ENCODE measurements at places on chromosomes 5 and 9.

GRCh38 chr5:132546108-132546507 is 2.8 kb upstream of the IL5 start:
- no peak for DNase-seq

- DNase-seq, result no peak
These were observed 28.2 kb downstream of the RAB14 start for GRCh38 chr9:121173501-121173900.

GRCh38 chr5:112467485-112467884 is 48.4 kb upstream of the EPB41L4A start:
- no peak for DNase-seq

DNA sequence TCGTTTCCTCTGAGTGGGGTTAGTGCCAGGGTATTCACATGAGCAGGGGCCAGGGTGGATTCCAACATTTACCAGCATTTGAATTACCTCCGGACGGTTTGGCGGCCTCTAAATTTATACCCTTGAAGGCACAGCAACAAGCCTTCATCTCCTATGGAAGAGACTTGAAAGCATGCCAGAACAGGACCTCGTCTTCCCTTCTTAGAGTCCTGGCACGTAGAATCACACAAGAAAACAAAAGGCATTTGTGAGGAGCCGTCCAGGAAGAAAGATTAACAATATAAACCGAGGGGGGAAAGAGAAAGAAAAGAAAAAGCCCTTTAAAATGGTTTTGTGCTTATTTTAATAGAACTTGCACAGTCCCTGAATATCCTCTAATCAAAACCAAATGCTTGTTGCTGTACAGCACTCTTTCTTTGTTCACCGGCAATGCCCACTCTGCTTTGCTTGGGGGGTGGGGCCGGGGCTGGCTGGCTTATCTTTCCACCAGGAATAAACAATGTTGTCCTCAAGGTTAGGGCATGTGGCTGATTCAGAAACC is 575.8 kb upstream of the ZNF462 start:
- DNase-seq, result no peak

DNA sequence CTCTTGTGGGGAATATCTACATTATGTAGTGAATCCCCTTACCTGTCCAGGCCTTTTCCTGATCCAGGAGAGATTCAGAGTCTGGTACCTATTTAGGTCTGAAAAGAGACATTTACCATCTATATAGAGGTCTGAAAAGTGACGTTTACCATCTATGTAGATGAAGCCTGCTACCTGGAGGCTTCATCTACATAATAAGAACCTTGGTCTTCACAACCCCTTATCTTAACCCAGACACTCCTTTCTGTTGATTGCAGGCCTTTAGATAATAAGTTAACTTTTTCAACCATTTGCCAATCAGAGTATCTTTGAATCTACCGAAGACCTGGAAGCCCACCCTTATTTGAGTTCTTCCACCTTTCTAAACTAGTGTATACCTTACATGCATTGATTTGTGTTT is 113.0 kb upstream of the DMRT1 start:
- no peak for DNase-seq

DNA sequence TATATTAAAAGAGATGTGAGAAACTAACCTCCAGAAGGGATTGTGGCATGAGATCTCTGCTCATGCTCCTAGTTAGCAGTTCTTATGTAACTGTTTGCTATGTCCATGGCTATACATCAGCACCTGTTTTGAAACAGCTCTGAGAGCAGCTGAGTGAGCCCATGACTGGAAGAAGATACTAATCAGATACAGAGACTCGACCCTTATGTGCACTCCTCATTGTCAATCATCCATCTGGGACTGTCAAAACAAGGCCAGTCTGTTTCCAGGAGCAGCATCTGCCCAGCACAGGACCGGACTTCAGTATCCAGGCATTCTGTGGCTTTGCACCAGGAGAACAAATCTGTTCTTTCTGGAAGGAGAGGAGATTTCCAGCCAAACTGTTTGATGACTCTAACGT is 77.7 kb downstream of the EFNA5 start:
- DNase-seq, result no peak

GRCh38 chr5:180345186-180345585 is 8.0 kb downstream of the GFPT2 start:
- no peak for DNase-seq

DNA sequence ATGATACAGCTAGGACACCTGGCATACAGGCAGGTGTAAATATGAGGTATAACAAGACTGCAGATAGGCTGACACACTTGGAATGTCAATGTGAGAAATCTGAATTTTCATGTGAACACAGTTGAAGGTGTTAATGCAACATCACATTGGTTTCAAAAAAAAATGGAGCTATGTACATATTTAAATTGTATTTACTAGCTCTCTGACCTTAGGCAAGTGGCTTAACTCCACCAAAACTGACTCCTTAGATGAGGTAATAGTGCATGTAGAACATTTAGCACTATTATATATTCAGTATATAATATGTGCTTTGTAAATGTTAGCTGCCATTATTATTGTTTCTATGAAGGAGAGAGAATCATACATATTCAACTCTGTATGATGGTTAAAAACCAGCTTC is 48.0 kb downstream of the HTR4 start:
- no peak for DNase-seq
